ENCODE measurements at places on chromosomes 1 and 21.

- no peak for DNase-seq
Observed at GRCh38 chr1:158002022-158002630, 8.7 kb downstream of the KIRREL1 start.

DNA sequence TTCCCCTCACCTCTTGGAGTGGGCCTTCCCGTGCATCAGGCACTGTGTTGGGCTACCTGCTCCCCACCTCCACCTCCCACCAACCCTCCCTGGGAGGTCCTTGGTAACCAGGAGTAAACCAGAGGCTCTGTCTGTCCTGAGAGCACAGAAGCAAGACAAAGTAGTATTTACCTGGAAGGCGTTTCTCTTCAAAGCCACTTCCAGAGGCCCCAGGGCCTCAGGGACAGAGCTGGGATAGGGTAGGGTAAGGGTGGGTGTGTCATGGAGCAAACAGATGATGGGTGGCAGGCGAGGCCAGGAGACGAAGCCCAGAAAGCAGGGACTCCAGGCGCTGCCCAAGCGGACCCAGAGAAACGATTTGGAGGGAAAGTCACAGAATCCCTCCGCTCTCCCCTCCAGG is 77.2 kb upstream of the TARDBP start:
- DNase-seq = no peak

DNA sequence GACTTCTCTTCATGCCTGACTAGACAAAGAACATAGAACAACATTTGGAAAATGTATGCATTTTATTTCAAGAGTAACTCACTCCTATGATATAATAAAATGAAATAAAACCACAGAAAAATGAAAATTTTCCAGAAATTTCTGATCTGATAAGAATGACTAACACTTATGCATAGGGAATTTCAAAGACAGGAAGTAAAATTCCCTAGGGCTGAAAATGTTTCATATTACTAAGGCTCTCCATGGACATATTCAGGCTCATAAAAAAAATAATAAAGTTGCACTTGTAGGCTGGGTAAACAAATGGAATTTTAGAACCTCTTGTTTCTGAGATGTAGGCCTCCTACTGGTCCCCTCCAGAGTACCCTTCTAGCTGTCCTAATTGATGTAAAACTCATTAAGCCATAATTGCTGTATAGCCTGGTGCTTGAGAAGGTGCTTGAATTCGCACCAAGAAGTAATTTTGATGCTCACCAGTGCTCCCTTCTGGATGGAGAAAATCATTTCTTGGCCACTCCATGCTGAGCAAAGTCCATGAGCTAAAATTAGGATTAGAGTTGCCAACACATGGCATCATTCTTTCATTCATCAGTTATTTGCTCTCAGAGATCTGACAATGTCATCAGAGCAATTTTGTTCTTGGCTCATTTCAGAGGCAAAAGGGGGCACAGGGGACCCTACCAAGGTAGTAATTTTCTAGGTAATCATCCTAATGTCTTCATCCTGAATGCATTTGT is 641.0 kb upstream of the CAMK1G start:
- no peak for DNase-seq

DNA sequence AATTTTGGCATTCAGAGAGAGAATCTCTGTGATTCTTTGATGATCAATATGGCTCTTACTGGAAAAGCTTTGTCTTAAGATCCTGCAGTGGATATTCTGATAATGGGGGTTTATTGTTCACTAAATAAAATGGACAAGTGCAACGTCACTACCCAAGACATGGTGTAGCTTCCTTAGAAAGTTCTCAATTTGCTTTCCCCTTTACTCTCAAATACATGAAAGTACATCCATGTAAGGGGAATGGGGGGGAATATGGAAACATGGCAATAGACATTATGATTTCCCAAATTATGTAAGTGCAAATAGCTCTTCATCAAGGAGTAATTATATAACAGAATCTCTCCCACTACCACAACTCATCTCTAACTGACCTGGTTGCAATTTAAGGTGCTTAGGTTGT is 126.3 kb upstream of the DPYD start:
- DNase-seq = no peak

- DNase-seq = no peak
Observed at GRCh38 chr1:68016381-68016780, 34.0 kb downstream of the DIRAS3 start.
